ENCODE measurements at places on chromosomes 2 and 18. TPM values are rescaled to one million over a fixed set of nuclear protein-coding genes. Genes with fewer than 3 reads are reported as not detected.

The UGT1A3 gene
- not detected for total RNA-seq

The PLEKHH2 gene
- total RNA-seq: 4.4 TPM

The LINC00305 gene
- not detected for total RNA-seq

The TPRKB gene
- 19.1 TPM for total RNA-seq

The ROCK1 gene
- 33.3 TPM for total RNA-seq

The MDH1B gene
- total RNA-seq: 3.2 TPM

The MARCO gene
- not detected for total RNA-seq

The GREB1 gene
- total RNA-seq: 0.47 TPM

The SLC38A11 gene
- 0.09 TPM for total RNA-seq

The REG3A gene
- not detected for total RNA-seq

The GRHL1 gene
- total RNA-seq: 0.52 TPM

The CD8B2 gene
- total RNA-seq: not detected

The THSD7B gene
- total RNA-seq: not detected

The RBMS1 gene
- 78.7 TPM for total RNA-seq

The COPS8 gene
- 91.4 TPM for total RNA-seq

The CROCC2 gene
- total RNA-seq: 0.26 TPM

The SPATA3 gene
- total RNA-seq: not detected

The CASP10 gene
- total RNA-seq: 4.7 TPM

The ZNF236 gene
- 10.3 TPM for total RNA-seq

The POMC gene
- total RNA-seq: not detected

The KIF1A gene
- total RNA-seq: under 0.01 TPM

The RAB6D gene
- total RNA-seq: under 0.01 TPM

The RAD51AP2 gene
- total RNA-seq: not detected

The FLACC1 gene
- 0.43 TPM for total RNA-seq

The AQP12B gene
- not detected for total RNA-seq

Measured in bronchial smooth muscle cell (primary cell).